ENCODE measurements at places on chromosomes 1 and 21.

DNA sequence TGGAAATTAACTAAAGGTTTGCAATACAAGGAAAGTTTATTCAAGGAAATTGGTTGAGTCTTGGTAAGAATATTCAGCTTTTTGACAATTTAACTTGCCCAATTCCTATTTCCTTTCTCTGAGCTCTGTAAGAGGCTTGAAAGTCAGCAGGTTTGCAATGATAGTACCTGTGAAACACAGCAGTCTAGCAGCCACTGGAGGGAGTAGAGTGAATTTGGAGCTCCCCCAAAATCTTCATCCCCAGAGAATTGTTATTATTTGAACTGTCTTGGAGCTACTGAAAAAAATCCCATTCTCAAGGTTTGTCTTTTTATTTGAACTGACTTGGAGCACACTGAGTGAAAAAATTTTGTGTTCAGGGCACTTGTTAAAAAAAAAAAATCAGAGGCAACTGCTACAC is 654.2 kb upstream of the PKN2 start:
- no peak for DNase-seq

DNA sequence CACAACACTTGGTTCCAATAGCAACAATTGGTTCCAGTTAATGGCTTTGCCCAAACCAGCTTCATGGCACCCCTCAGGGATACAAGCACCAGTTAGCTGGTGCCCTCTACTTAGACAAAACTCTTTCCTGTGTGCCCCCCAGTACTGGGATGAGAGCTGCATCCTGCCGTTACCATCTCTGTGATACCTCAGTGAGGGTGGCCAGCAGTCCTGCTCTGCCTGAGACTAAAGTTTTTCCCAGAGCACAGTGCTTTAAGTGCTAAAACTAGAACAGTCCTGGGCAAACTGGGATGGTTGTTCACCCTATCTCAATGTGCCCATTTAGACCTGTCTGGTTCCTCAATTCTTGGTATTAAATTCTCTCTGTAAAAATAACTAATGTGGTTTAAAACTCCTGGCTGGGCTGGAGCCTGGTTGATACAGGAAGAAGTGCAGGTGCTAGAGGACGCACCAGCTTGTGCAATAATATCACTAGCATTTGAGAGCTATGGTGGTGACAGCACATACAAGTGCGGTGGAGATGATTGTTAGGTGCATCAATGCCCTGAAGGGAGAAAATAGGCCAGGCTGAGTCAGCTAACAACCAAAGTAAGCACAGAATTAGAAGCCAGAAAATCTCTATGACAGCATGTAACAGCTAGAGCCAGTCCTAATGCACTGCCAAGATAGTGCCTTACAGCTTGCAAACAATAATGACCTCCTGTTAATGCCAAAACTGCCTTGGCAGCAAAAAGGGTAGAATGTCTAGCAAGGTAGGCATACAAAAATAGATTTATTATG is 179.8 kb upstream of the GALNT2 start:
- DNase-seq, result no peak

DNA sequence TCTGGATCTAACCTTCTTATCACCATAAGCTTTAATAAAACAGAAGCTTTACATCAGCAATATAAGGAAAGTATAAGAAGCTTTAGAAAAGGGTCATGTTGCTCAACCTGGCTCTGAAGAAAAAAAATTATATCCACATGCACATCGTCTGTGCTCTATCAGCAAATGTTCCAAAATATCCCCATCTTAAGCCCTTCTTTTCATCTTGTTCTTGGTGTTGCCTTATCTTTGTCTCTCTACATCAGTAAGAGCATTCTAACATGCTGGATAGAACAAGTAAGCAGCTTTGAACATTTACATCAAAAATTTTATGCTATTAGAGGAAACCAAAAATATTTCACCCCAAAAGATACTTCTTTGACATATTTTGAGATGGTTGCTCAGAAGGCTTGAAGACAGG is 157.8 kb upstream of the SNX7 start:
- no peak for DNase-seq

GRCh38 chr1:240314845-240315801 is 223.4 kb downstream of the FMN2 start:
- no peak for DNase-seq

- DNase-seq, result no peak
Measured at GRCh38 chr1:53317646-53318539, 10.0 kb downstream of the LRP8 start.
